GM13976 (cell line): ENCODE measurements at places on chromosomes 16 and 17.

DNA sequence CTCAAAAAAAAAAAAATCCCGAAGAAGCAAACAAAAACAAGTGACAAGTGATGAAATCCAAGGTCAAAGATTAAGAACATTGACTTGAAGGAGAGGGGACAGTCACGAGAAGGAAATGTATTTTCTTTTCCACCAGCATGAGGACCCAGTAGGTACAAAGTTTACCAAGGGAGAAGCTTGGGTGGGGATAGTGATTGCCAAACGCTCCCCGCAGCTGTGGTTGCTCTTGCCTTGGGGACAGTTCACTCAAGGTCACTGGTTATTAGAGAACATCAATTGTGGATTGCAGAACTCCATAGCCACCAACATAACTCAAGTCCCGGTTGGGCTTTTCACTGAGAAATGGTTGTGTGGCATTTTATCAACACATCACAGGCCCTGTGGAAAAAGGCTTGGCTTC, 27.0 kb downstream of the RSL1D1 start:
- DNase-seq = no peak

DNA sequence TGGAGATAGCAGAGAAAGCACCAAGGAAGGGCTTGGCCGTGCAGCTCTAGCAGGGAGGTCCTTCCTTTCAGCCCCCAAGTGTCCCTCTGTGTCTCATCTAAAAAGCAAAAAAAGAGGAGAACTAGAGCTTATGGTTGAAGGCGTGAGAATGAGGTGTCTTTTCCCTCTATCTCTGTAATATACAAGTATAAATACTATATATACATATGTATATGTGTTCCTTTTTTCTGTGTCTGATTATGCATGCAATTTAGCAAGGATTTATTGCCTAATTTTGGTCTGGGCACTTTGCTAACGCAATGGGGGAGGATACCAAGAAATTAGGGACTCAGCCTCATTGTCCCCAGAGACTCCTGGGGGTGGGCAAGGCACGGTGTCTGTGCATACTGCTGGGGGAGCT, 90.2 kb upstream of the CCL2 start:
- no peak for DNase-seq

- no peak for DNase-seq
Measured at GRCh38 chr17:38883592-38884526, 14.0 kb downstream of the LASP1 start.

DNA sequence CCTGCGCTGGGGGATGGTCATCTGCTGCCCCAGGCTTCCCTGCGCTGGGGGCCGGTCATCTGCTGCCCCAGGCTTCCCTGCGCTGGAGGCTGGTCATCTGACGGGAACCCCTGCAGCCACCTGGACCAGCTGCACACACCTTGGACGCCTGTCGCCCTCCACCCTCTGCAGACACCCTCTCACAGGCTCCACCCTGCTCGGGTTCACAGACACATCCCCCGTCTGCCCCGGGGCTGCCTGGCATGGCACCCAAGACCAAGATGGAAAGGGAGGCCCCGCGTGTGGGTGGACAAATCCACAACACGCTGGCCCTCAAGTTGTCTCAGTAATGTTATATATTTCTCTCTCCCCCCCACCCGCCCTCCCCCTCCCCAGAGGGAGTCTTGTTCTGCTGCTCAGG, 89.6 kb downstream of the ANKRD11 start:
- DNase-seq = no peak

GRCh38 chr16:55502801-55503366, 6.0 kb upstream of the LPCAT2 start:
- DNase-seq = peak; percentile 7

DNA sequence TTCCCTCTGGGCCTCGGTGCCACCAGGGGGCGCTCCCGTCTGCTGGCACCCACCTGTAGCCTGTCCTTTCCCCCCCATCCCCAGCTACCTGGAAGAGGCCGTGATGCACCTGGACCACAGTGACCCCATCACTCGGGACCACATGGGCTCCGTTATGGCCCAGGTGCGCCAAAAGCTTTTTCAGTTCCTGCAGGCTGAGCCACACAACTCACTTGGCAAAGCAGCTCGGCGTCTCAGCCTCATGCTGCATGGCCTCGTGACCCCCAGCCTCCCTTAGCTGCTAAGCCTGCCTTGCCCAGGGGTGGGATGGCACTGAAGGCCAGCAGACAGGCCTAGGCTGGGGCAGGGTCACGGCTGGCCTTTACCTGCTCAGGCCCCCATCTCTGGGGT, 818 bp upstream of the NRN1L start:
- DNase-seq = peak; percentile 89

DNA sequence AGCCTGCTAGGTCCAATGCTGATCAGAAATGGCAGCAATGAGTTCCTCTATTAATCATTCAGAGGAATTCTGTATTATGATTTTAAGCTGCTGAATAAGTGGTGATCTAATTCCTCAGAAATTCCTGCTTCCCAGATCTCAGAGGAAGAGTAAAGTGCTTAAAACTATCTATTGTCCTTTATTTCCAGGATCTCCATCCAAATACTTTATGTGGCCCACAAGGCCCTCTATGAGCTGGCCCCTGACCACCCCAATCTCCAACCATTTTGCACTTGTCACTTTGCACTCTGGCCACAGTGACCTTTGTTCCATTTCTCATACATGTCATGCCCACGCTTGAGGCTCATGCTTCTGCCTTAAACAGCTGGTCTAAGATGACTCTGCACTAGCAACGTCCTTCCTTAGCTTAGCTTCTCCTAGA, 93.7 kb downstream of the CA10 start:
- DNase-seq = no peak

DNA sequence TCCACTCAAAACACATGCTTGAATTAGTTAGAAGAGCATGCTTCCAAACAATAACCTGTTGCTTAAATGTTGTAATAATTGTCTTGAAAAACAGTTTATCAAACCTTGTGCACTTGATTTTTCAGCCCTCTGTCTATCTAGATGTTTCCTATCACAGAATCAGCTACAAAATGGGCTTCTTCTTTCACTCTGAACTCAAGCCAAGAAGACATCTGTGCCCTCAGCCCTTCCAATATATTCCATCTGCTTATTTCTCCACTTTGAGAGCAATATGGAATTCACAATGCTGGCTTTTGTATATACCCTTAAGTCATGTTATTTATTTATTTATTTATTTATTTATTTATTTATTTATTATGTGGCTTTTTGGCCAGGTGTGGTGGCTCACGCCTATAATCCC, 234.2 kb downstream of the TOX3 start:
- no peak for DNase-seq

- no peak for DNase-seq
Measured at GRCh38 chr17:71392715-71393567, 727.9 kb upstream of the SOX9 start.

GRCh38 chr17:40284085-40284713, 3.5 kb upstream of the CDC6 start:
- DNase-seq = no peak

DNA sequence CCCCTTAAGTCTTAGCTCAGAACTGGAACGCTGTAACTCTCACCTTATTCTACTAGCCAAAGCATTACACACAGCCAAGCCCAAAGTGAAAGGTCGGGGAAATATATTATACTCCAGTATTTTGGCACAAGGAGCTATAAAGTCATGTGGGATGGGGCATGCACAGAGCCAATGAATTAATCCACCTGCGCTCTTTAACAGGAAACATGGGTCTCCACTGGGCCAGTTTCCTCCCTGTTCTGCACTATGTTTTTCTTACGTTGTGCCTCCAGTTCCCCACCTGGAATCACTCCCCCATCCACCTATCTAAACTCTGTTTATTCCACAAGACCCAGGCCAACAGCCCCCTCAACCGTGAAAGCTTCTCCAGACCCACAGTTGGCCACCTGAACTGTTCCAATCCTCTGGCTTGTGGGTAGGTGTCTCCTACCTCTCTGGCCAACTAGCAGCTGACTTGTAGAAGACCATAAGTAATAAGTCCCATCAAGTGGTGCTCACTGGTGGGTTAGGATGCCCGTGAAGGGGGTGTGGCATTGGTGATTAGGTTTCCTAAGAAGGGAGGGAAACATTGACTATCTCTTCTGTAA, 286.9 kb downstream of the NPIPA8 start:
- no peak for DNase-seq

DNA sequence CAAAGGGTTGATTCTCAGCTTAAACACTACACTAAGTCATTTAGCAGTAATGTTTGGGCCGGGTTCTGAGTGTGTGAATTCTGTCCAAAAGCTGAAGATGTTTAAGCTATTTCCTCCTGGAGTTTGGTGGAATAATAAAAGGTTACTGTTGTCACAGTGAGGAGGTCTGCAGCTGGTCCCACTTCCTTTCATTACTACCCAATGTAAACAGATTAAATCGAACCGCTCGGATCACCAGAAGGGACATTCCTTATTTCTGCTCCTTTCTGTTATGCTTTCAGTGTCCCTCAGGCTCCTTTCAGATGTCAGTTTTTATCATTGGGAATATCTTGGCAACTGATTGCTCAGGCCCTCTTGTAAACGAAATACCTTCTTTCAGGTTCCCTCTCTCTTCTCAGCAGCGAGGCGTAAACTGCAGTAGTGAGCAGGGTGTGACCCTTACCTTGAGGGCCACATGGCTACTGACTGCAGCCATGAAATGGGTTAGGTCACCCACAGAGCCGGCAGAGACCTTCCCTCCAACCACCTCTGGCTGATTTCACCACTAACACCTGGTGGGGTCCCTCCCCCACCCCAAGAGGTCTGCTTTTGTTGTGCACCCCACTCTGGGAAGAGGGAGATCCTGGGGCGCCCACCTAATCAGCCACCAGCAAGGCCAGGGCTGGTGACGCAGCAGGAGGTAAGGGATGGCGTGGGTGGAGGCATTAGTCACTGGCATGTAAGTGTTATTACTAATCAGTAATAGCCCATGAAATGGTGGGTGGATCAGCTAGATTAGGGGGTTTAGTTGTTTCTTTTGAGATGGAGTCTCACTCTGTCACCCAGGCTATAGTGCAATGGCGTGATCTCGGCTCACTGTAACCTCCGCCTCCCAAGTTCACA, 117.6 kb downstream of the VPS53 start:
- peak; percentile 27 for DNase-seq
